ENCODE measurements at places on chromosomes 13 and 19.
A peak's percentile ranks its signal among the peaks of the same experiment; 100 is the strongest.

DNA sequence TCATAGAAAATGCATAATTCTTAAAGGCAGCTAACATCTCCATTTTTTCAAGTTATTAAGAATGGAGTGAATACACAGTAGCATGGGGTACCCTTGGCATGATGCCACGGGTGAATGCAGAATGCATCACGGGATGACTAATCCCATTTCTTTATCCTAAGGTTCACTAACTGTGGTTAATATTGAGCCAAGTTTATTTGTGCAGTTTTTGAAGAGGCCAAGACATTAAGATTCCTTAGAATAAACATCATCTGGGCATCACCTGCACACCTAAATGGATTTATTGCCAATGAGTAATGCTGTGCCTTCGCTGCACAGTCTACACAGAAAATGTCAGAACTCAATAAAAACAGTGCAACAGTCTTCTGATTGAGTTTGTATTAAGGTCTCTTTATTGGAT is 333.1 kb downstream of the GPC6 start:
- no peak for DNase-seq

DNA sequence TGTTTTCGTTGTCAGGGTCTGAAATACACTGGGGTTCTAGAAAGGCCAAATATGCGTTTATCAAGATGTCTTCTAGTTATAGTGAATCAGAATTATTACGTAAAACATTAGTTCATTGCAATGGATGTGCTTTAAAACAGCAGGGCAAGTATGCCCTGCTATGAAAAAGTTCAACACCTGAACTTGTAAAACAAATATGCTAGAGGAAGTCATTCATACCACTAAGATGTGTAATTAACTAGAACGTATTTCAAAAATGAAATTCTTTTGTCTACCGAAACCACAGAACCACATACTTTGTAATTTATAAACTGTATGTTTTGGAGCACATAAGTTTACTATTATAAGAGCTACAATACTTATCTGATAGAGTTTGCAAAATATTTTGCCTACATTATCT is 266.2 kb downstream of the KCTD12 start:
- DNase-seq, result no peak

GRCh38 chr13:36101157-36101556 is 30.0 kb downstream of the DCLK1 start:
- DNase-seq, result no peak

GRCh38 chr13:110186231-110186855 is 120.6 kb downstream of the COL4A1 start:
- no peak for DNase-seq

GRCh38 chr19:37128821-37129177 is 43.7 kb downstream of the ZNF585A start:
- no peak for DNase-seq

GRCh38 chr13:37681281-37682032 is 82.9 kb upstream of the POSTN start:
- DNase-seq, result no peak

GRCh38 chr13:29702912-29703351 is 107.4 kb upstream of the SLC7A1 start:
- DNase-seq, result no peak

DNA sequence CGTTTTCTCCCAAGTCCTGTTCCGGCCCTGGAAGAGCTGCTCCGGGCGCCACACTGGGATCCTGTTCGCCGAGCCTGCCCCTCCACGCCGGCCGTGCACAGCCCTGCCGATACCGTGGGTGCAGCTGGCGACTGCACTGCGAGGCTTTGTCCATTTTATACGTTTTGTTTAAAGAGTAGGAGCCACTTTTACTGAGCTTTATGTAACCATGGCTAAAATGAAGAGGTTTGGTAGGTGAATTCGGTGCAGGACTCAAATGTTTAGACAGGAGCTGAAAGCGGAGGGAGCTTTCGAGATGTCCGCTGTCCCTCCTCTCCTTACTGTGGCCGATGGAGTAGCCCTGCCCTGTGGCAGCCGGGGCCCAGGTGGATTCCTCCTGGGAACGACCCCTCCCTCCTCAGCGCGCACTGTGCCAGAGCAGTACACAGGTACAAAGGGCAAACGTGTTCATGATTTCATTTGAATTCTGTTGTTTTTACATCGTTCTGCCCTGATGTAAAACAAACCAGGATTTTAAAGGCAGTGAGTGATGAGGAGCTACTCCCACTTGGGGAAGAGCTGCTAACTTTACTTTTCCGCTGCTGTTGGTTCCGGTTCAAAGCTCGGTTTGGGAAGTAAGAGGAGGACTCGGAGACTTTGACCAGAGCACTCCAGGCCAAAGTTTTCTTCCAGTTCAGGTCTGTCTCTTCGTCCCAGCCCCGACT is 1.7 kb downstream of the COL4A2 start:
- DNase-seq, result no peak

DNA sequence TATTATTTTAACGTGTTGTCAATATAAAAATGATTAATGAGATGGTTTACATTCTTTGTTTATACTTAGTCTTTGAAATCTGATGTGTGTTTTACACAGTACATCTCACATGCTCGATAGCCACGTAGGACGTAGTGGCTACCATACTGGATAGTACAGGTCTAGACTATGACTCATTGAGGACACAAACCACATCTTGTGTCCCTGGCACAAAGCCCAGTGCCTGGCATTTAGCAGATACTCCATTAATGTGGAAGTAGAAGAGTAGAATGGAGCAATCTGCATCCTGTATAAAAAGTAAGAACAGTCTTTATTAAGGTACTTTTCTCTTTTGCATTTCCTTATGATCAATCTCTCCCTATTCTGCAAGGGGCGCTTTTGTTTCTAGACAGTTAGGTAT is 49.0 kb upstream of the FRY start:
- DNase-seq, result no peak

DNA sequence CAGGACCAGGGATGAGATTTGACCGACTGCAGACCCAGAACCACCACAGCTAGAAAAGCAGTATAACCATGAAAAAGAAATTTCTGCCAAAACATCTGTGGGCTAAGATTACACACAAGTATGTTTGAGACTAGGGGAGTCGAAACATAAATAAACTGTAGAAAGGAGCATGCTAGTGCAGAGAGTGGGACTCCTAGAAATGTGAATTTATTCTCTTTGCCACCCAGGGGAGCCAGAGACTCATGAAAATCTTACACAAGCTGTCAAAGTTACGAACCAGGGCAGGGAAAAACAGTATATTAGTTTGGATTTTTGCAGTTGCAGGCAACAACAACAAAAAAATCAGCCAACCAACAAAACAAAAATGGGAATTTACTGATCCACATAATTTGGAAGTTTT is 12.3 kb upstream of the HSPH1 start:
- no peak for DNase-seq

- peak; percentile 47 for DNase-seq
These were observed 8.9 kb upstream of the CCDC9 start for GRCh38 chr19:47247308-47247990.

GRCh38 chr13:94233401-94233800 is 246.1 kb downstream of the DCT start:
- no peak for DNase-seq

- no peak for DNase-seq
These were observed 38.2 kb upstream of the ZNF492 start for GRCh38 chr19:22595918-22596341.

DNA sequence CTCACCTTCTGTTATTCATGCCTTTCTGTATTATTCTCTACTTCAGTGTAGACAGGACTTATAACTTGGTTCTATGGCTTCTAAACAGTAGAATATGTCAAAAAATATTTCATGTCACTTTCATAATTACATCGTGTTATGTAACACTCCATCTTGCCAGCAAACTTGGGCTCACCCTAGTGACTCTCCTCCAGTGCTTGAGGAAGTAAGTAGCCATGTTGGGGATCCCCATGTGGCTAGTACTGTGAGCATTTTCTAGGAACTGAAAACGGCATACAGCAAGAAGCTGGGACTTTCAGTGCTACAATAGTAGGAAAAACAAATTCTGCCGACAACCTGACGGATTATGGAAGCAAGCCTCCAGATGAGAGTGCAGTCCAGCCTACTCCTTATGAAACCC is 495.6 kb downstream of the SLITRK6 start:
- DNase-seq, result no peak

- no peak for DNase-seq
These were observed 369.5 kb downstream of the KCNRG start for GRCh38 chr13:50384724-50385123.

DNA sequence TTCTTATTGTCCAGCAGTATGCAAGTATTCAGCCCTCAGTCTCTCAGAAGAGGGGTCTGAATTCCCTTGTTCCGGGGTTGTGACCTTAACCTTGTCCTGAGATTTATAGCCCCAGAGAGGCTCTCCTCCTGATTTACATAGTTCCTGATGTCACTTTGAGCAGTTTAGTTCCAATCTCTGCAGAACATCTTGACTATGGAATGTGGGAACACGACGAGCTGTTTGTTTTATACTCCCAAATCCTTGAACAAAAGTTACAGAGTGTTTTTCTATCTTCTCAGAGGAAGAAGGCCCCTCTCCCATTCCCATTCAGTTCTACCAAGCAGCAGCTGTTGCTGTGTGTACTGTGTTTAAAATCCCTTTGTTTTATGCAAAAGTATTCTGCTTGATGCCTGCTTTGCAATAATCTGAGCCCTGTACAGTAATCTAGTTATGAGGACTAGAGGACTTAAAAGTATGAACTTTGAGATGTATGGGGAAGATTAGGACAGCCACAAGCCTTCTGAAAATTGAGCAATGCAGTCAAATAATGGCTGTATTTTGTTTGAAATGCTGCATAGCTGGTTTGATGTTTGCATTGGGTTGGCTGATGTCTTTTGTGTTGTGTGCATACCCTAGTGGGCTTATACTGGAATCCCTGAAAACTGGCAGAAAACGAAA is 74.7 kb downstream of the KL start:
- DNase-seq, result no peak

- no peak for DNase-seq
These were observed 1366.0 kb downstream of the UQCRFS1 start for GRCh38 chr19:27846944-27847343.

GRCh38 chr19:46493236-46494145 is 2.2 kb downstream of the PNMA8B start:
- no peak for DNase-seq

GRCh38 chr19:51110666-51110971 is 2.4 kb upstream of the CTU1 start:
- no peak for DNase-seq

DNA sequence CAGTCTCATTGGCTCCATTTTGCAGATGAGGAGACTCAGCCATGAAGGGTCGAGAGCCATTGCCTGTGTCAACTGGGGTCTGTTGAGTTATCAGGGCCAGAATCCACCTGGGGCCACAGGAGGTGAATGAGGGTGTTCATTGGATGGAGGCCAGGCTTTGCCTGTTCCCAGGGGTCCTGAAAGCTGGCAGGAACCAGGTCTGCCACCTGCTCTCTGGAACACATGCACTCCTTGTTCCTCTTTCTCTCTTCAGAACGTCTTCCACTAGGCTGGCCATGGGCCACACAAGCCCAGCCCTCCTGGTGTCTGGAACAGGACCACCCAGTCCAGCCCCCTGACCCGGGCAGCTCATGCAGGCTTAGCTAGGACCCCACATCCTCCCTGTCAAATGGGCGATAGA is 21.1 kb downstream of the PPP1R37 start:
- DNase-seq, result no peak

DNA sequence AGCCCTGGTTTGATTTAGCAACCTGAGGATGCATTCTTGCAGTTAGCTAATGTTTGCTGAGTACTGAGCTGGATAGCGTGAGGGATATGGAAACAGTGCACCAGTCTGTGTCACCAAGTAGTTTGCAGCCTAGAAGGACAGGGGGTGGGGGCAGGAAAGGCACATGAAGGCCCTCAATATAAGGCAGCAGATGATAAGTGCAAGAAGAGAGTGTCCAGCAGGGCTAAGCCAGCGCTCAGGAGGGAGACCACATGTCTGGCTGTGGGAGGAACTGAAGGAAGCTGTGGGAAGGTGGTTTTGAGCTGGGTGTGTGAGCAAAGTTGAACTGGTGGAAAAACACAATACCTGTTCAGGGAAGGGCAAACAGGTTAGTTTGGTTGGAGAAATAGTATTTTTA is 1.7 kb downstream of the CXCL17 start:
- no peak for DNase-seq

GRCh38 chr19:41144403-41144802 is 30.2 kb downstream of the CYP2F1 start:
- peak; percentile 73 for DNase-seq

- DNase-seq, result no peak
These were observed 8.9 kb upstream of the OR1I1 start for GRCh38 chr19:15072930-15073647.

- DNase-seq, result no peak
These were observed 1.1 kb downstream of the A1BG start for GRCh38 chr19:58351990-58352755.

DNA sequence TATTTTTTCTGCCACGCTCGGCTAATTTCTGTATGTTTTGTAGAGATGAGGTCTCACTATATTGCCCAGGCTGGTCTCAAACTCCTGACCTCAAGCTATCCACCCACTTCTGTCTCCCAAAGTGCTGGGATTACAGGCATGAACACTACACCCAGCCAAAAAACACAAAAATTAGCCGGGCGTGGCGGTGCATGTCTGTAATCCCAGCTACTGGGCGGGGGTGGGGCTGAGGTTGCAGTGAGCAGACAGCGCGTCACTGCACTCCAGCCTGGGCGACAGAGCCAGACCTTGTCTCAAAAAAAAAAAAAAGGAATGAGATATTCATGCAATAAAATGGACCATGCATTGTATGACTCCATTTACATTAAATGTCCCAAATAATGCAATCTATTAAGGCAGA is 32.2 kb downstream of the VASP start:
- DNase-seq, result no peak

- no peak for DNase-seq
These were observed 76.9 kb downstream of the COL4A1 start for GRCh38 chr13:110229905-110230563.

- DNase-seq, result no peak
These were observed 30.8 kb downstream of the KLF2 start for GRCh38 chr19:16355293-16356043.

DNA sequence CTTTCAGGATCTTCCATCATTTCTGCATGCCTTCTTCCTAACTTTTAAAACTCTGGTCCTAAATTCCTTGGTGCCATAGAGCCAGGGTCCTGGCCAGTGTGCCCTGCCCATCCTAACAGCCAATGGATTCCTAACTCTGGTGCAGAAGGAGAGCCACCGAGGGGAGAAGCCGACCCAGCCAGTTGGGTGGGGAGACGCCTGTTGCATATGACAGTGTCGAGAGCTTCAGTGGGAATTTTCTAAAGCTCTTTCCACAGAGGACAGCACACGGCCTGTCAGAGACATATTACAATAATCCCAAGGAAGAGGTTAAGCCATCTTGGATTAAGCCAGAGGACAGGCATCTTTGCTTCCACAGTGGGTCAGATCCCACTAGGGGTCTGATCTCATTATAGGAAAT is 180.4 kb downstream of the ZNF536 start:
- no peak for DNase-seq

GRCh38 chr19:12015015-12015752 is 20.3 kb downstream of the ZNF433 start:
- DNase-seq, result no peak

DNA sequence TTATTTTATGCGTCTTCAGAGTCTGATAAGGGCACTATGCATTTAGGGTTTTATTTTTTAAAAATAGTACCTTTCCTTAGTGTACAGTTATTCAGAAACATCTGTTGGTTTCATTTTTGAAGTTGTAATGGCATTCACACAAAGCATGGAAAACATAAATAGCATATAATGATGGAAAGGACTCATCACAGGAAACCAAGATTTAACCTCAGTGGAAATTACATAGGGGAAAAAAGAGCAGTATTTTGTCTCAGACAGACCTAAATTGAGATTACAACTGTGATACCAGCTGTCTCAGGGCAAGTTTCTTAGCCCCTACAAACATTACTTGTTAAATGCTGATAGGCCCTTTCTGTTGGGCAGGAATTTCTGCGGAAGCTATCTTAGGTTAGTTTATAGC is 57.2 kb downstream of the NHLRC3 start:
- no peak for DNase-seq

All from stimulated activated CD8-positive, alpha-beta memory T cell treated with anti-CD3 and anti-CD28 coated beads, Interleukin-7, amount 100 ng/mL, for 1 hour (primary cell).